ENCODE measurements at places on chromosomes 2 and 18.

GRCh38 chr2:213627054-213627710 is 342.9 kb downstream of the SPAG16 start:
- no peak for DNase-seq

DNA sequence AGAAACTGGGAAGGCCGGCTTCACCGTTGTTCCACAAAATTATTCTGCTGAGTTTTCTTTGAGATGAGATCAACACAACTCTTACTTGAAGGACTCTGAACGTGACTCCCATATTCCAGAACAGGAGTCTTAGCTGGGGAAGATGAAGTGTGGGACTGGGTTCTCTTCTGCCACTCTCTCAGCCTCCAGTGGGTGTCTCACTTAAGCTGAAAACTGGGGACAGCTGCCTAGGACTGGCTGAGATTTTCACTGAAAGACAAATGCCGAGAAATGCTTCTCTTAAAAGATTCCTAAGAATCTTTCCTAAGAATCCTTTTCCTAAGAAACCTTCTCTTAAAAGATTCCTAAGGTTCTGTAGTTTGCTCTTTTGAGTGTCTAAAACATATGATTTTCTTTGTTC is 156.6 kb upstream of the LHCGR start:
- DNase-seq, result no peak

DNA sequence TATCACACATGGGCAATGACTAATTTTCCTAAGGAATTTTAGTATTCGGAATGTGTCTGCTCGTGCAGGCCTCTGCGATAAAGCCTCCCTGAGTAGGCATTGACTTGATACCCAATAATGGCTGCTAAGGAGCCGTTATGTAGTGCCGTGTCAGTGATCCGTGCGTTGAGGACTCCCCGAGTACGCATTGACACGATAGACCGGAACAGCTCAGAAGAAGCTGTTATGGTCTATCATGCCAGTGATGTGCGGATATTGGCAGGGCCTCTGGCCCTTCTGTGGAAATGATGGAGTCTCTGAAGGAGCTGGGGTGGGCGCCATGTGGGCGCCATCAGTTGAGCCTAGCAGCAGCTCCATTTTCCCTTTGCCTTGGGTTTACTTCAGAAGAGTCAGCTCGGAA is 29.1 kb downstream of the ZEB2 start:
- DNase-seq, result no peak

DNA sequence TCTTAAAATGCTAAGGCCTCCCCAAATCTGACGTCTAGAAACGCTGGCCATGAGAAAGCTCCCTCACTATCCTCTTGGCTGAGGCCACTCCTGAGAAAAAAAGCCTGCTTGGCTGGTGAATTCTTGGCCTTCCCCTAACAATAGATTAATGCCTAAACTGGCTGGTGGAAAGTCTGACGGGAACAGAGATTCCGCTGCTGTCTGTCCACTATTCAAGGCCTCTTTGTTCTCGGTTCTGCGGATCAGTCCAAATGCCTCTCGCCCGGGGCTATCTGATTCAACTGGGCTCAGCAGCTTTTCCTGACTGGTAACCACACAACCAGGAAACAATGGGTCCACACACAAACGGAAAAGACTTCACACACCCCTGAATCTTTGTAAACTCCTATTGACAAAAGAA is 27.2 kb downstream of the PXDN start:
- no peak for DNase-seq

- no peak for DNase-seq
Measured at GRCh38 chr2:16155766-16156165, 215.4 kb downstream of the MYCN start.

GRCh38 chr2:223529696-223530095 is 72.5 kb downstream of the SCG2 start:
- DNase-seq, result no peak

- DNase-seq, result no peak
Measured at GRCh38 chr2:97953853-97954252, 41.9 kb downstream of the TMEM131 start.

- DNase-seq, result no peak
Measured at GRCh38 chr2:56224316-56224715, 40.5 kb downstream of the CCDC85A start.

- DNase-seq, result no peak
Measured at GRCh38 chr18:23244401-23244800, 109.1 kb downstream of the CABLES1 start.

- no peak for DNase-seq
Measured at GRCh38 chr2:120600335-120600734, 135.3 kb upstream of the GLI2 start.

GRCh38 chr2:121096611-121097010 is 188.4 kb downstream of the TFCP2L1 start:
- DNase-seq, result no peak

DNA sequence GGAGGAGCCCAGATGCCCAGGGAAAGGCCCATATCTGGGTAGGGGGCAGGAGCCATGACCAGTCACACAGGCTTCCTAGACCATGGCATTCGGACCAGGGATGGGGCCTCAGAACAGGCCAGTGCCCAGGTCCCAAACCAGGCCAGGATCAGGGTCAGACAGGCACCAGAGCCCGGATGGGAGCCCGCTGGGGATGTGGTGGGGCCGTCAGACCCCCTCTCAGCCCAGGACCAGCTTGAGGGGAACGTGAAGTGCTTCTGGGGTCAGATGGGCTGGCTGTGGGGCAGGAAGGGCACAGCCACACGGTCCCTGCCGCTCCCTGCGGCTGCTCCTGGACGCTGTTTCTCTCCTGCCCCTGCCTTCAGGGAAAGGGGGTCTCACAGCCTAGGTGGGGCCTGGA is 39.1 kb downstream of the SNED1 start:
- DNase-seq, result no peak

- no peak for DNase-seq
Measured at GRCh38 chr2:236342951-236343350, 78.7 kb upstream of the ASB18 start.

- no peak for DNase-seq
Measured at GRCh38 chr18:23300231-23300805, 152.8 kb upstream of the RIOK3 start.

DNA sequence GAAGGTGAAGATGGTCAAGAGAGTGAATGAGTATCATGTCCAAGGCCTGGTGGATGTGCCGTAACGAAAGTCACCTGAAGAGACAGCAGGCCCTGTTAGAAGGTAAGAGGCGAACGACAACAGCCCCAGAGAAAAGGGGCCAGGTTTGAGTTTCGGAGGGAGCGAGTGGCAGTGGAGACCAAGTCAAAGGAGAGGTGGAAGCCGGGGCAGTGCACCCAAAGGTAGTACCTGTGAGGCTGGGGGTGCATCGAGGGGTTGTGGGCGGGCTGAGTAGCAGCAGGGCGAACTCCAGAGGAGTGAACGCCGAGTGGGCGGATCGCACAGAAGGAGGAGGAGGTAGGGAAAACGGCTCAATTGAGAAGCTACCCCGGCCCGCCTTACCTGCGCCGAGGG is 358 bp downstream of the USP37 start:
- DNase-seq, result no peak

- no peak for DNase-seq
Measured at GRCh38 chr2:39494784-39495251, 57.7 kb upstream of the MAP4K3 start.

DNA sequence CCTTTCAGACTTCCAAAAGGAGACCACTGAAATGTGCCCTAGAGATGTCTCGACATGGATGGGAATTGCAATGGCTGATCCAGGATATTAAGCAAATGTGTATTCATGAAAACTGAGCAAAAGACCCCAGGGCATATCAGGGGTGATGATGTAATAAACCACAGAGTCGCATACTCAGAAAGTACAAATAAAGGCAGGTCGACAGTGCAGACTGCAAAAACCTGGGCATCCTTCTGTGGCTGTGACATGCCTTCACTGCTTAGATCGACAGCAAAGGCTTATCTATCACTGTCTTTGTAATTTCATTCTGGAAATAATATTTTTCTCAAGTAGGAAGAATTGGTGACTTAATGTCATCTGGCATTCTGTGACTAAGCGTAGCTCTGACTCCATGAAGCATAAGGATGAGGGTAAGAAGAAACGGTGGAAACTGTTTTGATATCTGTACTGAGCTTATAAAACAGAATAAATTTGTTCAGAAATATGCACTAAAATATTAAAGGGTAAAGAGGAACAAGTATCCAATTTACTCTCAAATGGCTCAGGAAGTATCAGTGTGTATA is 115.6 kb upstream of the NRP2 start:
- DNase-seq, result no peak

- DNase-seq, result no peak
Measured at GRCh38 chr18:13892098-13892497, 23.2 kb downstream of the MC2R start.

- no peak for DNase-seq
Measured at GRCh38 chr18:76713432-76713831, 108.9 kb upstream of the ZNF236 start.

DNA sequence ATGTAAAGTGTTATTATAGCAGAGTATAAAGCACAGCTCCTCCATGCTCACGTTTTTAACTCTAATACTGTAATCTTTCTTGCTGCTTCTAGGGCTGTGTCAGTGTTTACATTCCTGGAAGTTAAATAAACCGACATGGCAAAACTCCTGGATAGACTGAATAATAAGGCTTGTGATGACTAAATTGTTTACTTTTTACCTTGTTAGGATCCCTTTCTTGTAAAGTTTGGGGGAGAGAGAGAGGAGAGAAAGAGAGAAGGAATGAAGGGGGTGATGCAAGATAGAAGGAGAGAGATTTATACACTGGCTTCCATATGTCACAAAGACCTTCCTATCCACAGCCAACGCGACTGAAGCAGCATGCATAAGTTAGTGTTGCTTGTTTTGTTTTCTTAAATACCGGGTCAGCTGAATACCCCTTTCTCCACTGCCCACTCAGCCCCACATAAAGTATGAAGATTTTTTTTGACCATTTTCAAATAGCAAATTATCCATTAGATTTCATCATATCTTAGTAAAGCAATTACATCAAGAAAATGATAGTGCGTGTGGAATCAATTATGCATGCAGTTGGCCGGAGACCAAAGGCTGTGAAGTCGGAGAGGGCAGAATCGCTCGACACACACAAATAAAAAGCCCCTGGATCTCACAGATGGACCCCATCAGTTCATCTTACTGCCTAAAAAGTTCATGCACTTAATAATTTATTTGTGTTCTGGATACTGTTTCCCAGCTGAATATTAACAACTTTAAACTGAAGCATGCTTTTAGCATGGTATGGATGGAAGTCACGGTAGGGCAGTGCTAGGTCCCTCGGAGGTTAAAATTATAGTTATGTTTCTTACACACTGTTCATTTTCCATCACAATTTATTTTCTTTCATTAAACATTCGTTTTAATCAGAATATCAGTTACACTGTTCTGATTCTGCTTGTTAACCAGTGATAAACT is 20.1 kb downstream of the BCL11A start:
- no peak for DNase-seq

GRCh38 chr2:109386004-109386695 is 227.6 kb downstream of the SEPTIN10 start:
- DNase-seq, result no peak

GRCh38 chr2:161112908-161113307 is 47.3 kb upstream of the TANK start:
- no peak for DNase-seq

DNA sequence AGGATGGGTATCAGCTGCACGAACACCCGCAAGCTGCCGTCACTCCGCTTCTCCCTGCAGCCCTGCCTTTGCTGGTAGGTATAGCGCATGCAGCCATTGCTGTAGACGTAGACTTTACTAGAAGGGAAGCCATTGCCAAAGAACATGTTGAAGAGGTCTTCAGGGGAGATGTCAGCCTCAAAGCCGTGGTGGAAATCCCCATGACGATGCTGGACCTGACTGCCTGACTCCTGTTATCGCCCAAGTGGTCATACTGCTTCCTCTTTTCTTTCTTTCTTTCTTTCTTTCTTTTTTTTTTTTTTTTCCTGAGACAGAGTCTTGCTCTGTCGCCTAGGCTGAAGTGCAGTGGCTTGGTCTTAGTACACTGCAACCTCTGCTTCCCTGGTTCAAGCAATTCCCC is 68.7 kb upstream of the SPRED2 start:
- DNase-seq, result no peak

DNA sequence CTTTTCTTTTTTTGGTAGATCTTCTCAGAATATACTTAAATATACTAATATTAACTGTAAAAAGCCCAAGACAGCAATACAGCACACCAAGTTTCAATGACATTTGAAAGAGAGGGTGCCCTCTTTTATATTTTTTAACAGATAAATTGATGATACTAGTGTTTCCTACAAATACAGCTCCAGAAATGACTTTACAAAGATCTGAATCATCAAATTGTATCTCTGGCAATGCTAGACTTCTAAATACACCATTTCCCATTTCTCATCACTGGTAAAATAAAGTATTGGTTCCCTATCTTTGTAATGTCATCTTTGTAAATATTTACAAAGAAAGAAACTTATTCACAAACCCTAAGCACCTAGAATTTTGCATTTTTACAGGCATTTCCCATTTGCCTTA is 281.3 kb downstream of the EXOC6B start:
- no peak for DNase-seq

- DNase-seq, result no peak
Measured at GRCh38 chr2:217757108-217757463, 245.7 kb downstream of the TNS1 start.

GRCh38 chr2:241123816-241124536 is 21.9 kb upstream of the MTERF4 start:
- no peak for DNase-seq

DNA sequence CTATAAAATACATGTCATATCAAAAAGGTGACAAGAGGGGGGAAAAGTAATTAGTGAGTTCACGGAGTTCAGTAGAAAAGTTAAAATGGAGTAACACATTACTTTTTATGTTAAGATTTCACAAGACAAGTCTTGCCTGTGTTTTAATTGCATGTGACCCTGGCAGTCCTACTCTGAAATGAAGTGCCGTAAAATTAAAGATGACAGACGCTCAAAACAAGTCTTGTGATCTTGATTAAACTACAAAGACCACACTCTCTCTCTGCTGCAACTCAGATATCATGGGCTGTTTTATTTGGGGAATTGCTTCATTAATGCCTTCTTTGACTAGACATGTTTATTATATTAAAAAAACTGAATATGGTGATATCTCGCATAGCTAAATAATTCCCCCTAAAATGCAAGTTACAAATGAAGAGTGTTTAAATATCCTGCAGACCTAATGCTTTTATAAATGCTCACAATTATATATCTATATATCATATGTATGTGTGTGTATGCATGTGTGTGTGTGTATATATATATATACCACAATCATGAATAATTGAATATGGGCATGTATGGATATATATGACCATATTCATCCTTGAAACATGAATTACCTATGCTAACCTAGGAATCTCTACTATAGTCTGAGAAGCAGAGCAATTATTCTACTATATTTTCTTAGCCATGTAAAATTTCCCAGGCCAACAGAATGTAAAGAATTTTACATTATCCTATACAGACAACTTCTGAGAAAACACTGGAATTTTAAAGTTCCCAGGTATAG is 647.5 kb downstream of the ARHGAP15 start:
- DNase-seq, result no peak

DNA sequence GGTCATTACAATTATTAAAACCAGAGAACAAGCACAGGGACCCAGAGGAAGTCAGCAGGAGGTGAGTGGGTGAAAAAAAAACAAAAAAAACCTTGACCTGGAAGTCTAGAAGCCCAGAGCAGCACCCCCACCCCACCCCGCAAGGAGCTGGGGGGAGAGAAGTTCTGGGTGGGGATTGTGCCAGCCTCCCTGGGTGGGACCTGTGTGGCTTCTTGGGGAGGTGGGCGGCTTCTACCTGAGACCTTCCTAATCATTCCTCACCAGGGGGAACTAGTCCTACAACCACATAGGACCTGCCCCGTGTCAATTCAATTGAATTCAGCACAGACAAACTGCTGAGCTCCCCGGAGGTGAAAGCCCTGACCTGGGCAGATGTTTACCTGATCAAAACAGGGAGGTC is 17.3 kb downstream of the EVA1A start:
- DNase-seq, result no peak

- no peak for DNase-seq
Measured at GRCh38 chr2:101551336-101551888, 76.5 kb upstream of the RFX8 start.

Data from stimulated activated CD4-positive, alpha-beta T cell treated with anti-CD3 and anti-CD28 coated beads, Interleukin-1b, Interleukin-23, amount 100 ng/mL, for 24 hours (primary cell).